Thoracic aorta (tissue), 2 donors: ENCODE measurements at places on chromosomes 2 and 18. TPM values are rescaled to one million over a fixed set of nuclear protein-coding genes. Genes with fewer than 3 reads are reported as not detected.

DNA sequence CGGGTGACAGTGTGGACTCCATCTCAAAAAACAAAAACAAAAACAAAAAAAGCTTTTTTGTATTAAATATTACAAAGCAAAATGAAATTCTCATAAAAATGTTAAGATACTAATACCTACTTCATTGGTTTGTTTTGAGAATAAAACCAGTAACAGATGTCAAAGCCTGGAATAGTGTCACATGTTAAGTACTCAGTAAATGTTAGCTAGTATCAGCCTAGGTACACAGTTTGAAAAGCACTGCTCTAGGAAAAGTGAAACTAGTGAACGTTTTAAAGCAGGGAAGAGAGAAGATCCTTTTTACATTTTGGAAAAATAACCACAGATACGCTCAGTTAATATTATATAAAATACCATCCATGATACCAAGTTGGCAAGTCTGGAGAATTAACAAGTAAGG lies 37.1 kb upstream of the ADAM17 start:
- no peak overlapping the region for H3K27ac ChIP-seq
- peaks cover 25% of the 10 kb centered on the region for H3K4me1 ChIP-seq
- no peaks in the 10 kb centered on the region for H3K36me3 ChIP-seq
- no peak for DNase-seq

Gene ARHGEF4
- total RNA-seq: 6.5 TPM

Gene TIMM21
- total RNA-seq: 34.5 TPM

DNA sequence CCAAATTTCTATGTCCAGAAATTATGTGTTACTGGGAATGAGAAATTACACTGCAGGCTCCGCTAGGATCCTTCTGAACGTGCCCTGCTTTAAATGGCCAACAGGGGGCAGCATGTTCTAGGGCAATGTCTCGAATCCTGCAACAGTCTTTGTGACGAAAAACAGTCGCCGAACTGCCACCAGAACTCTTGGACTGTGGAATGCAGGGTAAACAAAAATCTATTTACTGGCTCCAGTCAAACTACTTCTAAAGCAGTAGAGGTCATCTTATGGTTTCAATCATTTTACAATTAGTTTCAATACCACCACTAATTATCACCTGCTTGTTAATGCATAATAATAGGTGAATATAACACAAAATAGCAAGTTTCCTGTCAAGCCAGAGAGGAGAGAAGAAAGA lies 9.8 kb upstream of the ZNF397 start:
- no peak overlapping the region for H3K27ac ChIP-seq
- peak; percentile 33 for DNase-seq
- H3K4me3 ChIP-seq: peak overlapping the region; percentile 54
- H3K4me1 ChIP-seq: no peaks in the 10 kb centered on the region

DNA sequence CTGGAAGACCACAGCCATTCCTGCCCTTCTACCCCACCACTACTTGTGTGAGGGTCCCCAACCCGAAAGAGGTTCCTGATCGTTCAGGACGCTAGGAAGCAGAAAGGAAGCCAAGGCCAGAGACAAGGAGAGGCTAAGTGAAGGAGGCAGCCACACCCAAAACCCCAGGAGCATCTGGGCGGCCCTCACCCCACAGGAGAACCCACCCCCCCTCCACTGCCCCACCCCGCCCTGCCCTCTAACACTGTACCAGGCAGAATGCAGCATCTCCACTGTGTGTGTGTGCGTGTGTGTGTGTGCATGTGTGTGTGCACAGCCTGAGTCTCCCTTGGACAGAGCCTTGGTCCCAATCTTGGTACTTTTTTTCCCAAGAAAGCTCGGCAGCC lies 207.5 kb upstream of the HAAO start:
- H3K4me1 ChIP-seq: no peaks in the 10 kb centered on the region
- H3K27me3 ChIP-seq: no peaks in the 10 kb centered on the region
- H3K27ac ChIP-seq: no peak overlapping the region
- H3K36me3 ChIP-seq: no peaks in the 10 kb centered on the region
- no peak for DNase-seq
- no peak overlapping the region for H3K4me3 ChIP-seq

DNA sequence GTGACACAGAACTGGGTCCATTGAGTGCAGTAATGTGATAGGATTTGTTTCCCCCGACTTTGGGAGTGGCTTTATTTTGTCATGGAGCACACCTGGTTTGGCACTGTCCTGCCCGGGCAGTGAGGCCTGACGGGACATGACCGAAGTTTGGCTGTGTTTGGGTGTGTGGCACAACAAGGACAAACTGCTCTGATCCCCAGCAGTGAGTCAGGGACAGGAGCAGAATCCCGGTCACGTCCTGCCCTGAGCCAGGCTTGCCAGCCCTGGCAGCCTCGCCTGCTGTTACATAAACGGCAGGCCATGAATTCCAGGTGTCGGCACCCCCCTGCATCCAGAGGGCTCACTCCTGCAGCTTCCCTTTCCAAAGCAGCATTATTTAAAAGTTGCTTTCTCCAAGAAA lies 45.7 kb downstream of the IMPA2 start:
- no peak for DNase-seq
- no peak overlapping the region for H3K27ac ChIP-seq
- no peak overlapping the region for H3K4me3 ChIP-seq
- H3K36me3 ChIP-seq: peaks cover 13% of the 10 kb centered on the region
- no peaks in the 10 kb centered on the region for H3K4me1 ChIP-seq

DNA sequence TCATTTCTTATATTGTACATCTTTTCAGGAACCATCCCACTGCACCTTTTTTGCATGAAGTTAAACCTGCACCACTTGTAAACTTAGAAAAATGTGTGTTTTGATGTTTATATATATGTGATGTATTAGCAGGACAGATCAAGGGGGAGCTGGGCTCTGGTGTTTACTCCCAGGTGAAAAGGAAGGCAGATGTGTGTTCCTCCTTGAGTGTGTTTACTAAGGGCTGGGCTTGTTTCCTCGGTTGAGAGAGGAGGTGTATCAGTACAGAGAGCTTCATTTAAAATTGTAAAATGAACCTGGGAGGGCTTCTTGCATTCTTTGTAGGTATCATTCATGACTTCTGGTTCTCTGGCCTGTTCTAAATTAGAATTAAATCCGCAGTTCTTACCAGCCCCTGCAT lies 14.8 kb downstream of the LPIN1 start:
- no peaks in the 10 kb centered on the region for H3K4me1 ChIP-seq
- no peak overlapping the region for H3K27ac ChIP-seq
- H3K36me3 ChIP-seq: peaks cover 8% of the 10 kb centered on the region
- no peak overlapping the region for H3K4me3 ChIP-seq

DNA sequence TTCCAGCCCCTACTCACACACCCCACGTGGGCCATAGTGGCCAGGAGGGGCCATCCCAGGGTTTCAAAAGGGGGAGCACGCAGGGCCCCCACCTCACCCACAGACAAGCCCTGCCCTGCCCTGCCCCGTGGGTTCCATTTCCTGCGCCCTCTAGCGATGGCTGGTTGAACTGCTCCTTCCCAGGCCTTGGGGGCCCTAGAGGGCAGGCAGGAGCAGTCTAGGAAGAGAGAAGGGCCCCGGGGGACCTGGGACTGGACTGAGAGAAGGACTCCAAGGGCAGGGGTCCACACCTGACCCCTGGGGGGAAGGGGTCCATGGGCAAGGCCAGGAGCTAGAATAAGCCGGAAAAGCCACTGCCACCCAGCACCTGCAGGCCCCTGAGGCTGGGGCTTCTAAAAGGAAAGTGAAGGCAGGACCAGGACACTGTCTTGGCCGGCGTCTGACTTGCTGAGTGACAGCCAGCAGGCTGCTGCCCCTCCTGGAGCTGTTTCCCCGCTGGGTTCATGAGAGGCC lies 10.1 kb downstream of the CYP26B1 start:
- no peaks in the 10 kb centered on the region for H3K27me3 ChIP-seq
- peaks cover 32% of the 10 kb centered on the region for H3K4me1 ChIP-seq
- no peaks in the 10 kb centered on the region for H3K36me3 ChIP-seq
- H3K4me3 ChIP-seq: no peak overlapping the region
- H3K27ac ChIP-seq: no peak overlapping the region

Gene DPP10
- not detected for total RNA-seq

- no peak for DNase-seq
- H3K36me3 ChIP-seq: no peaks in the 10 kb centered on the region
- no peaks in the 10 kb centered on the region for H3K4me1 ChIP-seq
These were observed 41.9 kb upstream of the ASB18 start for GRCh38 chr2:236305964-236306605.

Gene EXOC6B
- total RNA-seq: 44.5 TPM

DNA sequence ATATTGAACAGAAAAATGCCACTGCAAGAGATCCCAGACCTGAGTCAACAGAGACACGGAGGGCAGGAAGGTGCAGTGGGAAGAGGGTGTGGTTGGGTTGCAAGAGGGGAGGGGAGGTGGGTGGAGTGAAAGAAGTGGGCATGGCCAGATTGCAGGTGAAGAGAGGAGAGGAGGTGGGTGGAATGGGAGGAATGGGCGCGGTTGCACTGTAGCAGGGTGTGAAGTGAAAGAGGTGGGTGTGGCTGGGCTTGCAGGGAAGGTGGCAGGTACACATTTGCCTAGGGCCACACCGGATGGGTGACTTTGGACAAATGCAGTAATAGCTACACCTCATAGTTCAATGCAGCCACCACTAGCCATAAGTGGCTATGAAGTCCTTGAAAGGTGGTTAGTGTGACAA lies 71.1 kb downstream of the DOCK10 start:
- H3K27me3 ChIP-seq: no peaks in the 10 kb centered on the region
- no peak overlapping the region for H3K4me3 ChIP-seq
- no peak for DNase-seq
- H3K36me3 ChIP-seq: no peaks in the 10 kb centered on the region
- no peak overlapping the region for H3K27ac ChIP-seq
- H3K4me1 ChIP-seq: peaks cover 24% of the 10 kb centered on the region

Gene ASPRV1
- total RNA-seq: 1.8 TPM

DNA sequence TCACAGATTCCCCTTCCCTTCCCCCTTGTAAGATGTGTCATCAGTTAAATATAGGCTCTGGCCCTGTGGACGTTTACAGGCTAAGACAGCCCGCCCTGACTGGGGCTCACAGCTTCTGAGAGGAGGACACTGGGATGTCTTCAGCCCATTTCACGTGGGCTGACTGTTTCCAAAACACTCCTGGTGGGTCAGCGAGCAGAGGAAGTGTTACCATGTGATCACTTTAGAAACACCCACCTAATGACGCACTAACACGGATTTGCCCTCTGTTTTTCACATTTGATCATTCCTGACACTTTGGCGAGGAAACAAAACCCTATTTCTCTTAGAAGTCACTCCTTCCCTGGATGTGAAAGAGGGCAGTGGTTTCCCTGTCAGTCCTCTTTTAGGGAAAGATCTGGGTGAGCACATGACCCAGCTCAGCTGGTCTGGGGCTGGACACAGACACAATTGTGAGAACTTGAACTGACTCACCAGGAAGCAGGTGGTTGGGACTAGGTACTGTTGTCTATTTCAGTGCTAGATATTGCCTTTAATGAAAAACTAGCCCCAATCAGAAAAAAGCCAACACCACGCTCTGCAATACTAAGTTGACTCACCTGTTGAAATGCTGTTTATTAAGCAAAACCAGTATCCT lies 38.8 kb downstream of the BMP10 start:
- H3K36me3 ChIP-seq: no peaks in the 10 kb centered on the region
- H3K4me3 ChIP-seq: peak overlapping the region; percentile 12
- H3K27me3 ChIP-seq: no peaks in the 10 kb centered on the region
- H3K4me1 ChIP-seq: peaks cover 56% of the 10 kb centered on the region
- peak overlapping the region; percentile 91 for H3K27ac ChIP-seq

DNA sequence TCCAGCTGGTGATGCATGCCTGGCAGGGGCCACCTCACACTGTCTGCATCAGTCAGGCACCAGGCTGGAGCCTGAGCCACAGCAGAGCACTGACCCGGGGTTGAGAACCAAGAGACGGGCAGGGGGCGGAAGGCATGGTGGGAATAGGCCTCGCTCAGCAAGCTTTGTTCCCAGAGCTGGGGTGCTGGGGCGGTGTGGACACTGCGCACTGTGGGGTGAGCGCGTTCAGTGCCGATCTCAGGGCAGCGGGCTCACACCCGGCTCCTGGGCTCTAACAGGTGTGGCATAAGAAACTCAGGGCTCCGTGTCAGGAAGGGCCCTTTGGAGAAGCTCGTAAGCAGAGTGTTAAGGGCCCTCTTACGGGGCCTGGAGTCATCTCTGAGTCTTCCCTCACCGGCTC lies 15.7 kb downstream of the SH3RF3 start:
- H3K27me3 ChIP-seq: no peaks in the 10 kb centered on the region
- H3K36me3 ChIP-seq: no peaks in the 10 kb centered on the region
- DNase-seq: no peak

GRCh38 chr2:150063432-150063889 lies 424.0 kb downstream of the RND3 start:
- no peak overlapping the region for H3K27ac ChIP-seq
- DNase-seq: no peak
- no peaks in the 10 kb centered on the region for H3K36me3 ChIP-seq

DNA sequence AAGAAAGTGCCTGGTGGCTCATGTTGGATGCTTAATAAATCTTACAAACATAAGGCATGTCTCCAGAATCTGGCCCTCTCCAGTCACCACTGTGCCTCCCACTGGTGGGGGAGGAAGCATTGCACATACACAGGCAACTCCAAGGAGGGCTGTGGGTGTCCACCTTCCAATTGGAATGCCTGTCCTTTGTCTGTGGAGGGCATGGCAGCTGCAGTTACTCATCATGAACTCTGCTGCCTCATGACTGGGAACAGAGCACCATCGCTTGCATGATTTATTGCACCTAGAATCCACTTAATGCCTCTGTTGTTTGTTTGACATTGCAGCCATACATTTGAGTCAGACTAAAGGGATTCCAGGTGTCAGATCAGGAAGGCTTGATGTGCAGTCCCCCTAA lies 278.9 kb downstream of the PRKCE start:
- H3K27me3 ChIP-seq: no peaks in the 10 kb centered on the region
- DNase-seq: no peak
- H3K36me3 ChIP-seq: no peaks in the 10 kb centered on the region
- no peak overlapping the region for H3K27ac ChIP-seq
- H3K4me3 ChIP-seq: no peak overlapping the region

DNA sequence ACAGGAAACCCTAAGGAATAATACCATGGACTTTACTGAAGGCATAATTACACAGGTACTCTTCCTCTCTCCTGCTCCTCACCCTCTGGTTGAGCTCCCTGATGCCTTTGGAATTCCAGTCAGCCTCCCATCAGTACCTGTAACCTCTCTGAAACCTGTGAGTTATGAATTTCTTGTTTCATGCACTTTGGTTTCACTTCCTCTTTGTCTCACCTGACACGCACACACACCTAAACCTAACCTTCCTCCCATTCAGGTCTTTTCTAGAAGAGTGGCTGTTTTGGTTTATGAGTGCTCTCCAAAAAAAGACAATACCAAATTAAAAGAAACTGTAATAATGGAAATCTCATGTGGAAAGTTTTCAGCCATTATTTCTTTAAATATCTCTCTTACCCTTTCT lies 451.3 kb upstream of the VWC2L start:
- no peak for DNase-seq
- no peaks in the 10 kb centered on the region for H3K4me1 ChIP-seq
- H3K36me3 ChIP-seq: no peaks in the 10 kb centered on the region
- no peak overlapping the region for H3K4me3 ChIP-seq
- H3K27me3 ChIP-seq: no peaks in the 10 kb centered on the region
- H3K27ac ChIP-seq: no peak overlapping the region

DNA sequence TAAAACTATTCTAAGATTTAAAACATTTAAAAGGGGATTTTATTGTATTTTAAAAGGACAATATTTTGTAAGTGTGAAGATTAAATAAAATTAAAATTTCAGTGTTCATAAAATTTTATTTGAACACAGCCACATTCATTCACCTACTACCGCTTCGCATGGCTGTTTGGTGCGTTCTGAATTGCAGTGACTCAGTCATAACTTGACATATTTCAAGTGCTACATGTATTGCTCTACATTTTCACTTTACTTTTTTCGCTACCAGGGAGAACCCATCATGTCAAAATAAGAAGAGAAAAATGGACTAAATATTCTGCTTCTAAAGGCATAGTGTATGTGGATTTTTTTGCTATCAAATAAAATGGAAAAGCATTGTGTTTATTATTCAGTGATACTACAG lies 8.7 kb downstream of the PTH2R start:
- H3K4me1 ChIP-seq: no peaks in the 10 kb centered on the region
- DNase-seq: no peak
- no peak overlapping the region for H3K27ac ChIP-seq
- H3K4me3 ChIP-seq: no peak overlapping the region
- no peaks in the 10 kb centered on the region for H3K27me3 ChIP-seq
